Endothelial cell of umbilical vein (primary cell): ENCODE measurements at places on chromosomes 12 and 14. TPM values are rescaled to one million over a fixed set of nuclear protein-coding genes. Genes with fewer than 3 reads are reported as not detected.

DNA sequence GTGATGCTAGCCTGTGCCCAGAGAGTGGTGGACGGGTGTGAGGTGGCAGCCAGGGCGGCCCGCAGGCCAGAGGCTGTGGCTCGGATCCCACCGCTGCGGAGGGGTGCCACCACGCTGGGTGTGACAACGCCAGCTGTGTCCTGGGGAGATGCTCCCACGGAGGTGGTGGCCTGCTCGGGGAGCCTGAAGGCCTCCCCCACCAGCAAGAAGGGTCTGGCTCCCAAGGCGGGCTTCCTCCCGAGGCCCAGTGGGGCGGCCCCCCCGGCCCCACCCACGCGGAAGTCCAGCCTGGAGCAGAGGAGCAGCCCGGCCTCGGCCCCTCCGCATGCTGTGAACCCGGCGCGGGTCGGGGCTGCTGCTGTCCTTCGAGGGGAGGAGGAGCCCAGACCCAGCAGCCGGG lies 38.2 kb downstream of the KIF26A start:
- DNase-seq = no peak

DNA sequence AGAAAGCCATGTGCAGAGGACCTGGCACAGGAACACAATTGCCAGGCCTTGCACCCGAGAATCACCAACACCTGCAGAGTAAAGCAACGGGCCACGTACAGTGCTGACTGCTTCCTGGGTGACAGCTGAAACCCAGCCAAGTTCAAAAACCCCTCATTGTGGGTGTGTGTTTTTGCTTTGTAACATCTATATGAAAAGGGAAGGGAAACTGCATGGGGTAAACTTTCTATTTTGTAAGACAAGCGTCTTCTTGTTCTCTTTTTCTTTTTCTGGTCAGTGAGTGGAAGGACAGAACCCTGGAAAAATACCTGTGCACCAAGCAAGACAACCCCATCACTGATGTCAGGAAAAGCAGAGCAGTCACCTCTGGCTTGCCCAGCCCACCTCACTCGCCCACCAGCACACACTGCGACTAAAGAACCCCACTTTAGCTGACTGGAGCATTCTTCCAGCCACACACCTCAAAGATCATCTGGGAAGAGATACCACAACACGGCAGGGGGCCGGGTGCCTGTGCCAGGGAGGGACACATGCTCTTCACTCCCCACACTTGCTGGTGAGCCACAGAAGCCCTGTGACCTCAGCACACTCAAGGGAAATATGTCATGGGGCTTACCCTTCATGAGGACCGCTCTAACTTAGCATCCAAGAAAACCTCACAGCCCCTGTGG lies 172.3 kb downstream of the NDUFA12 start:
- no peak for DNase-seq

The SLC2A14 gene
- total RNA-seq = 1.5 TPM in 1 of 2 replicates, not detected in the other

DNA sequence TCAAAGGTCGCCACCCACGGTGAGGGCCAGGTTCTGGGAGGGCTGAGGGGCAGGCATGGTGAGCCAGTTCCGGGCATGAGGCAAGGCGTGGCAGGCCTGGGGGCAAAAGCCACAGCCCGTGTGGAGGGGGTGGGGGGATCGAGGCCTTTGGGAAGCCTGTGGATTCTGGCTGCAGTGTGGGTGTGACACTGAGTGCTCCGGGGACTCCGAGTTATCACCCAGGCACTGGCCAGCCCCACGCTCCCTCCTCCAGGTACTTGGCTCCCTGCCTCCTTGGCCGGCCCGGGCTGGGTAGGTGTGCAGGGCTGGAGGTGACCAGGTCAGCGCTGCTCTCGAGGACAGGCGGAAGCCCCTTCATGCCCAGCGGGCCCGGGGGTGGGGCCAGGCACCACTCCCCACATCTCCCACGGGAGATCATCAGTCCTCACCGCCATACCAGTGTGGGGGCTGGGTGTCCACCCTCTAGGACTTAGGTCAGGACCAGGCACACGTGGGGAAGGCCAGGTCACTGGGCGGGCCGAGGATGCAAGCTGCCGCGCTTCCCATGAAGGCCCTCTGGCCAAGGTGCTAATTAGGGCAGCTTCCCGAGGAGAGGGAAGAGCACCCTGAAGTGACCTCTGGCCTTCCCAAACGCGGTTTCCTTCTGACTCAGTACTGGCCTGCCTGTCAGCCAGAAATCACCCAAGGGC lies 34.1 kb upstream of the TDRD9 start:
- DNase-seq = no peak
